NCI-H1930 (cell line): ENCODE measurements at places on chromosomes 4 and X.
A peak's percentile ranks its signal among the peaks of the same experiment; 100 is the strongest.

- no peak for DNase-seq
Observed at GRCh38 chrX:48933757-48934156, 14.9 kb upstream of the PIM2 start.

- no peak for DNase-seq
Observed at GRCh38 chr4:128275346-128275745, 12.3 kb downstream of the PGRMC2 start.

- no peak for DNase-seq
Observed at GRCh38 chrX:9151772-9152307, 117.9 kb upstream of the FAM9B start.

GRCh38 chr4:61274286-61274685 lies 74.2 kb downstream of the ADGRL3 start:
- DNase-seq: no peak

- DNase-seq: no peak
Observed at GRCh38 chrX:31224381-31225012, 152.7 kb upstream of the FTHL17 start.

- DNase-seq: no peak
Observed at GRCh38 chrX:87924619-87925018, 407.0 kb downstream of the KLHL4 start.

- DNase-seq: no peak
Observed at GRCh38 chr4:152000518-152000917, 239.7 kb upstream of the GATB start.

DNA sequence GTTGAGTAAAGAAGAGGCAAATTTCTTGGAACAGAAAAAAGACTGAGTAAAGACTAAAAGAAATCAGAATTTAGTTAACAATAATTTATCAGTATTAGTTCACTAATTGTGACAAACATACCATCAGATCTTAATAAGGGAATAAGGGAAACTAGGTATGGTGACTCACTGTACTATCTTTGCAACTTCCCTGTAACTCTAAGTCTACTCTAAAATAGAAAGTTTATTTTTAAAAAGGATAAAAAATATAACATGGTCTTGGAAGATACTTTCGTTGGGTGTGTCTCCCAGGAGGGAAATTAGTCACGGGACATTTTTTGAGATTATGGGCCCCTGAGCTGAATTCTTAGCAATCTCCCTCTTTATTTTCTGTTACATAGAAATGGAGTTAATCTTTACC lies 97.3 kb downstream of the EMCN start:
- DNase-seq: no peak

GRCh38 chrX:99077099-99077498 lies 1333.0 kb downstream of the PCDH19 start:
- no peak for DNase-seq

DNA sequence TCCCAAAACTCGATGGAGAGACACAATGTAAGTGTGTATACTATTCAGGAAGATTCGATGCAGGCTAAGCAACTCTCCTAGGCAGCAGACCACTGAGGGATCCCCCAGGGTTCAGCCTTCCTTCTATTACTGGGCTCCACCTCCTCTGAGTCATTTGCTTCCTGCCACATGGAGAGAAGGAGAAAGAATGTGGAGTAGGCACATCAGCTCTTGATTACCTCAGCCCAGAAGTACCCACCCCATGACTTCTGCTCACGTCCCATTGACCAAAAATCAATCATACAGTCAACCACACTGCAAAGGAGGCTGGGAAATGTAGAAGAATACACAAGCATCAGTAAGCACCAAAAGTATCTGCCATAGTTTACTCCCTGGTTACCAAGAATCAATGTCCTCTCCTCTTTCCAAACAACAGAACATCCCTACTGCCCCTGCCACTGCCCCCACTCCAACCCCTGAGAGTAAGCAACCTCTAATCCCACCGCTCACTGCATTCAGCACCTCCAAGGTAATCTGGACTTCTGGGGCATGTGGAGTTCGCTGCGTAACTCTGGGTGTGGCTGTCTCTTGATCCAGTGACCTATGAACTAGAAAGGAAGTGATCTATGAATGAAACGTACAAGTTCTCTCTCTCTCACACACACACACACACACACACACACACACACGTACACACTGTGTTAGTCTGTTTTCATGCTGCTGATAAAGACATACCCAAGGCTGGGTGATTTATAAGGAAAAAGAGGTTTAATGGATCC lies 91.2 kb upstream of the C1QTNF7 start:
- DNase-seq: no peak

GRCh38 chr4:113899271-113900070 lies 80.0 kb downstream of the ARSJ start:
- DNase-seq: no peak

DNA sequence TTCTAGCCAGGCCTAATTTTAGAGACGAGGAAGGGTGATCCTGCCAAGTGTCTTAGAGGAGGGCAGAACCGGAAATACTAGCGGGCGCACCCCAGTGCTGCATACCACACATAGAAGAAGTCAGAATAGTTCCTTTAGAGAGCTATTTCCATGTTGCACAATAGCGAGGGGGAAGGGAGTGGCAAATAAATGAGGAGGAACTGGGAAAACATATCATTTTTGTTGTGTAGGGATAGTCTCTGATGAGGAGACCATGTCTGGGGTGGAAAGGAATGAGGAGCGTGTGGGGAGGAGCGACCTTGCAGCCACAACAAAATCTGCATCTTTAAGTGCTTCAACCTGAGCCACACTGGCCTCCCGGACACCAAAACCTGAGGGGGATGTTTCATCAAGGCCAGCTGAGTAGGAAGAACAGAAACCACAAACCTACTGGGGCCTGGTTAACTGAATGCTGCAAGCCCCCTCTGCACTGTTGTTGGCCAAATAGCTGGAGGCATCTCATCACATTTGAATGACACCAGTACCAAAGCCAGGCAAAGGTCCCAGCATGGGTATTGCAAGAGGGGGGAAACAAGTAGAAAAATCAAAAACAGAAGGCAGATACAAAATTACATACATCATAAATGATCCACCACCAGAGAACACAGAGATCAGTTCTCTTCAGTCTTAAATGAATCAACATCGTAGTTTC lies 26.7 kb upstream of the C1QTNF7 start:
- no peak for DNase-seq

GRCh38 chrX:30283456-30284200 lies 25.6 kb downstream of the NR0B1 start:
- peak; percentile 8 for DNase-seq

GRCh38 chr4:129788486-129788885 lies 692.5 kb downstream of the C4orf33 start:
- DNase-seq: no peak

- no peak for DNase-seq
Observed at GRCh38 chr4:176971576-176972115, 178.9 kb upstream of the VEGFC start.

DNA sequence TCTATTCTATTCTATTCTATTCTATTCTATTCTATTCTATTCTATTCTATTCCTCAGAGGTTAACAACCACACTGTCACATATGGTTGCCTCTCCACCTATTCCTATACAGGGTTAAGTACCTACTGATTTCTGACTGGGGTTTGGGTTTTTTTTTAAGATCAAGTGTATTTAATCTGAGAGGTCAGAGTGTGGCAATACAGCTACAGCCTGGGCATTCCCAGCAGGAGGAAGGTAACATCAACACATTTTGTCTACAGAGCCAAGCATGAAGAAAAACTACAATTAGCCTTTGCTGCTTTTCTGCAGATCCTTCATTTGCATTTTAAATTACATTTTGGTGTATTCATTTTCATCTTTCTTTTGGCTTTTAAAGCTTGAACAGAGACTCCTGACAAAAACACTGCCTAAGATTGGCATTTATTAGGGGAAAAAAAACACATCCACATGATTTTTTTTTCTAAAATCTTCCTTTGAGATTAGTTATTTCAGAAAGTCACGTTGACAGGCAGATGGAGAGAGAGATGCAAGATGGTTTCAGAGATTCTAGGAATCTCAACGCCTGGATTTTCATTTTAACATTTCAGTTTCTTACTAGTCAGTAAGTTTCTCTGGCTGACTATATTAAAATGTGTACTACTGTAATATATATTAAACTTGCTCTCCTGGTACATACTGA lies 255.9 kb upstream of the TET2 start:
- no peak for DNase-seq

- no peak for DNase-seq
Observed at GRCh38 chr4:86250619-86251018, 109.2 kb downstream of the MAPK10 start.

DNA sequence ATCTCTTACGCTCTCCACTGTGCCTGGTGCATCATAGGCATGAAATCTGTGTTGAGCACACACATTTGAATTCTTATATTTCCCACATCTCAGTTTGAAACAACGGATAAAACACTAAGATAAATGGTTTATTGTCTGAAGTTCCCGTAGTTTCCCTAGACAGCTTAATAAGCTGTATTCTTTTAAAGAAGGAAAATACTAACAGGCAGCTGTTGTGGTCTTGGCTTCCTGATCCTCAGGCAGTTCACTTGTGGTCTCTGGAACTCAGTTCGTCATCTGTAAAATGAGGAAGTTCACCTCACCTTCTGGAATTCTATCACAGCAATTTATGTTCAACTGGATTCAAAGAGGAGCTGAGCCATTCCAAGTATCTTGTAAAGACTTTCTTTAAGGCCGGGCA lies 1805.6 kb upstream of the TENM3 start:
- DNase-seq: no peak

GRCh38 chrX:40065296-40066046 lies 32.3 kb downstream of the BCOR start:
- no peak for DNase-seq

- DNase-seq: no peak
Observed at GRCh38 chr4:179328627-179329026, 1886.4 kb upstream of the AGA start.

- DNase-seq: peak; percentile 47
Observed at GRCh38 chrX:30313322-30313721, 4.1 kb upstream of the NR0B1 start.
